T1000 (cell line): ENCODE measurements at places on chromosomes 6 and 20.

GRCh38 chr6:138989098-138989983 lies 1.3 kb upstream of the REPS1 start:
- DNase-seq: no peak

DNA sequence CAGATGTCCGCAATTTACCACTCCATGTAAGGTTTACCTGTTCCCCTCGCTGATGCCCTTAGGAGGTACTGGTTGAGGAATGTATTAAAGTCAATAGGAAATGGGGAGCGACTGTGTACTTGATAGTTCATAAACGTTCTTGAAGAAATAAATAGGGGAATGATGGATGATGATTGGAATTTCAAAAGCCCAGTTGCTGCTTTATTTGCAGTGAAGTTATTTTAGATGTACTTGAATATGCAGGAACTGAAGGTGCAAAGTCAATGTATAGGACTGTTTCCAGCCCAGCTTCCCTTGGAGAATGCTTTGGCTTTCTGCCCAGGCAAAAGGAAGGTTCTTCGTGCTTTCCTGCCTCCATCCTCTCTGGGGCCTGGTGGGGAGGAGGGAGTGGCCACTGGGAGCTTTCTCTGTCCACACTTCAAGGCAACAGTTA lies 19.8 kb downstream of the ADGRF5 start:
- DNase-seq: no peak

DNA sequence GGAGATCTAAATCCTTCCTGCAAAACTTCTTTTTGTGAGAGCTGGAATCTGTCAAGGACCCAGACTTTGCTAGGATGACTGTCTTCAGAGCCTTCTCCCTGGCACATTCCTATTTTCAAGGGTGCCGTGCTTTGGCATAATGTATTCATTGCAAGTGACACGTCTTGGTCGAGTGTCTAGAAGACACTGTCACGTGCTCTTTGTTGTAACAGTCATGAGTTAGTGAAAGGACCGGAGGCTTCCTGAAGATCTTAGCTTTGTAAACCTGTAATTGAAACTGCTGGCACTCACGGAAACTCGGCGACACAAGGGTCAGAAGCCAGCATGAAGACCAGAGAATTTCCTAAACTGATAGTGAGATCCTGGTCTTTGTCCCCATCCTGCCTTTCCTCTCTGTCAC lies 19.7 kb upstream of the TAGAP start:
- no peak for DNase-seq

- no peak for DNase-seq
Measured at GRCh38 chr6:145699462-145699861, 35.9 kb downstream of the EPM2A start.

GRCh38 chr6:90544081-90544480 lies 42.8 kb downstream of the MAP3K7 start:
- no peak for DNase-seq

DNA sequence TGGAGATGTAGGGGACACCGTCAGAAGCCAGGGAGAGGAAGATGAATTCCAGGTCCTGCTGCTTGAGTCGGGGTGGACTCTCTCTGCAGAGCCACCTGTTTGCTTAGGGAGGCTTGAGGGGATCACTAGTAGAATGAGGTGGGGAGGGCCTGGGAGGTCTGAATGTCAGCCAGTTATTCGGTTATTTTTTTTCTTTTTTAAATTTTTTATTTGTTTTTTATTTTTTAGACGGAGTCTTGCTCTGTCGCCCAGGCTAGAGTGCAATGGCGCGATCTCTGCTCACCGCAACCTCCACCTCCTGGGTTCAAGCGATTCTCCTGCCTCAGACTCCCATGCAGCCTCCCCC lies 8.4 kb downstream of the TEAD3 start:
- DNase-seq: no peak

DNA sequence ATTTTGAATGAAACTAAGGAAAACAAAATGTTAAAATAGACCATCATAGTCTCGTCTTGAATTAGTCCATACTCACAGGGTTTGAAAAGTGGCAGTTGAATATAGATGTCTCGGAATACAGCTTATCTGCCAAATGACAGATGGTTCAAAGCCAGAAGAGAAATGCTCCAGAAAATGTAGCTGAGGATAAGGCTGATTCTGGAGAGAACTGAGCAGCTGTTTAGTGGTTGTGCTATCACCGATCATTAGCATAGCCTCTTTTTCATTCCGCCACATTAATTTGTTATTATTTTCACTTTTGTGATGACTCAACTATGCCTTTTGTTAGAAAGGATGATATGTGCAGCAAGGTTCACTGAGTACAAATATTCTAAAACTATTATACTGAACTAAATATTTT lies 390.2 kb upstream of the MAN1A1 start:
- no peak for DNase-seq

- no peak for DNase-seq
Measured at GRCh38 chr6:17584241-17584803, 15.8 kb upstream of the FAM8A1 start.

DNA sequence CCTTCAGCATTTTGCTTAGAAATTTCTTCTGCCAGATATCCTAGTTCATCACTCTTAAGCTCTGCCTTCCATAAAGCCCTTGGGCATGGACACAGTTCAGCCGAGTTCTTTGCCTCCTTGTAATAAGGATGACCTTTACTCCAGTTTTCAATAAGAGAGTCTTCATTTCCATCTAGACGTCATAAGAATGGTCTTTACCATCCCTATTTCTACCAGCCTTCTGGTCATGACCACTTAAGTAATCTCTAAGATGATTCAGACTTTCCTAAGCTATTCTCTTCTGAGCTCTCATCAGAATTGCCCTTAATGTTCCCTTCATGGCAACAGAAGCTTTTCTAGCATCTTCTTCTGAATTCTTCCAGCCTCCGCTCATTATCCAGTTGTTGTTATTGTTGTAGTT lies 126.1 kb downstream of the TFAP2C start:
- DNase-seq: no peak

GRCh38 chr6:29763491-29764289 lies 40.5 kb downstream of the HLA-F start:
- DNase-seq: no peak

DNA sequence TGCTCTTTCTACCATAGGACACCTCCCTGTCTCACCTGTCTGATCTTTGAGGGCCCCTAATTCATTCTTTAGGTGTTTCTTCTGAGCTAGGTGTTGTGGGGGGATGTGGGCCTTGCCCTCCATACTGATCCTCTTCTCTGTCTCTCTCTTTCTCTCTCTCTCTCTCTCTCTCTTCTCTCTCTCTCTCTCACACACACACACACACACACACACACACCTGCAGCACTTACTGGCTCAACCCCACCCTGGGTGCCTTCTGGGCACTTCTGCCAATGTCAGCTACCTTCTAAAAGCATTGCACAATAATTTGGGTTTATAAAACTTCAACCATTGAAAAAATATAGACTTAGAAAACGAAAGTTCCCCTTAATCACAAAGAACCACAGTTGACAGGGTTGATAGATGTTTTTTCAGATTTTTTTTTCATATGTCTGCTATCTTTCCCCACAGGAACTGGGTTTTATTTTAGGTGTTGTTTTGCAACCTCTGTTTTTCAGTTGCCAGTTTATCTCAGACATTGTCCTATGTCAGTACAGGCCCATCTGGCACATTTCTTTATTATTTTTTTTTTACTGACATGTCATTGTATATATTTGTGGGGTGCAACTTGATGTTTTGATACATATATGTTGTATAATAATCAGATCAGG lies 28.1 kb downstream of the PKIG start:
- DNase-seq: no peak

GRCh38 chr6:110509617-110510241 lies 33.3 kb upstream of the SLC22A16 start:
- peak; percentile 56 for DNase-seq

DNA sequence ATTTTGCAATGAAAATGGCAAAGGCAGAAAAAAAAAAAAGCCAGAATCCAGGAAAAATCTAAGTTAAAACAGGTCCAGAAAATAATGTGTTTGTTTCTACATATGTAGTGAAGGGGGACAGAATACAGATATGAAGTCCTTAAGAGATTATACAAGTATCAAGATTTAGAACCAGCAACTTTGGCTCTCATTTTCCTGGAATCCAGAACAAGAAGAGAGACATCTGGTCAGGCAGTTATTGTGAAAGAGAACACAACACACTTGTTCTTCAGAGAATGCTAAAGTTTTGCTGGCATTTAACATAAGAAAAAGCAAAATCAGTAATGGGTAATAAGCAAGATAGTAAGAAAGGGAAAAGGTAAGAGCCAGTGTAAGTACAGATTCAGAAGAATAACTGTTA lies 21.1 kb downstream of the BAG2 start:
- DNase-seq: no peak

DNA sequence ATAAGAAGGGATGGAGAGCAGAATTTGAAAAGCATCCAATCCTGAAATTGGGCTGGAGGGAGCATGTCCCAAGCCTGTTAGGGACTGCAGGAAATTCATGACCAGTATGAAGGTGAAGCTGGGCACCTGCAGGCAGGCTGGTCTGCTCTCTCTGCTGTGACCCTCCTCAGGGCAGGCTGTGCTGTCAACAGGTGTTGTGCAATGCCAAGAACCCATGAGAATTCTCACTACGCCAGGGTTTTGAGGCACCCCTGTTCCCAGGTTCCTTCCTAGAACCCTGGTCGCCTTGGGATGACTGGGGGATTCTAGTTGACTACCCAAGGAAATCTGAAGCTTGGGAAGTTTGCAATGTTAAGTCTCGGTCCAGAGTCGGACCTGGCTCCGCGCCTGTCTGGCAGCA lies 13.3 kb upstream of the MAS1L start:
- no peak for DNase-seq

DNA sequence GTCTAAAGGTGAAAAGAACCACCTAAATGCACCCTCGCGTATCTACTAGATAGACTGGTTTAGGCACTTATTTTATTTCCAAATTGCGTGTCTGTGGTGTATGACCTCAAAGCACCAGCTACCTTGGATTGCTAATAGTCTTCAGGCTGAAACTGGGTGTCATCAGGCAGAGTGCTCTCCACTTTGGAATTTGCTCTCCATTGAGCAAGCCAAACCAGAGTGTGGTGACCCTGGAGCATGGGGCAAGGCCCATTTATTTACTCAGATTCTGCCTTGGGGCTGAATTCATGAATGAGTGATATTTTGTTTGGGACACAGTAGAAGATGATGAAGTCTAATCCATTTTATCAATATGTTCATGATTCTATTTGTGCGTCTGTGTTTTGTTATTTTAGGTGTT lies 812.8 kb upstream of the SLC35B3 start:
- DNase-seq: no peak

DNA sequence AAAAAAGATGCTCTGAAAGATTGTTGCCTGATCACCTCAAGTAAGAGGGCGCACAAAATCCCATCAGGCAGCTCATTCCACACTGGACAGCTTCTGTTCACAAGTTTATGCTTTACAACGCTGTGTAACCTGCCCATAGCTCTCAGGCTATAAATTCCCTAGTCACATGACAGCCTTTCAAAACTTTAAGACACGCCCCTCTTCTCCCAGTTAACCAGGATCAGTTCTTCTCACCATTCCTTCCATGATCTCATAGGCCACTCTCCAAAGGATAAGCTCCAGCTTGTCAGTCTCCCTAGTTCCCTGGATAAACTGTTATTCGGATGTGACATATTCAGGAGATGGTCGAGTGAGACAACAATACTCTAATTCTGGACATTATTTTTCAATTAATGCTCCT lies 15.0 kb downstream of the ADNP start:
- no peak for DNase-seq

DNA sequence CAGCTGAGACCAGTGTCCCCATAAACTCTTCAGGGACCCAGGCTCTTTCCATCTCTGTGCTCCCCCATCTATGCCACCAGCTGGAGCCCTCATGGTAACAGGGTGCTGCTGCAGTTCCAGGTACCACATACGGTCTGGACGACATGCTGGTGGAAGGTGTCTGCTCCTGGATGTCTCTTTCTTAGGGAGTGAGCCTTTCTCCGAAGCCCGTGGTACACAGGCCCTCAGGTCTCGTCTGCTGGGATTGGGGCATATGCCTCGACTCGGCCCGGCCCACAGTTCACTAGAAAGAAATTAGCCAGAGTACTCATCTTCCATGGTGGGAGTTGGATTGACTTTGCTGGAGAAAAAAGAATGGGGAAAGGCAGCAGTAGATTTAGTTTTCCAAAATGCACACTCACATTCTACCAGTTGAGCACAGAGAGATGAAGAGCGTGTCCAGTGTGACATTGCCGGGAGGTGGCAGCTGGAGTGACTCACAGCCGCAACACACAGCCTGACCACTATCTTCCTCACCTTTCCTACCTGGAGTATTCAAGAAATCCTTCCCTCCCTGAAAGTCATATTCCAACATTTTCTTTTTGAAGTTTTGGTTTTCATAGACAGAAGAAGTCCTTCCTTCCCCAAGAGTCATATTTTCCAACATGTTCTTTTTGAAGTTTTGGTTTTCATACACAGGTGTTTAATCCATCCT lies 18.6 kb upstream of the SPO11 start:
- no peak for DNase-seq

DNA sequence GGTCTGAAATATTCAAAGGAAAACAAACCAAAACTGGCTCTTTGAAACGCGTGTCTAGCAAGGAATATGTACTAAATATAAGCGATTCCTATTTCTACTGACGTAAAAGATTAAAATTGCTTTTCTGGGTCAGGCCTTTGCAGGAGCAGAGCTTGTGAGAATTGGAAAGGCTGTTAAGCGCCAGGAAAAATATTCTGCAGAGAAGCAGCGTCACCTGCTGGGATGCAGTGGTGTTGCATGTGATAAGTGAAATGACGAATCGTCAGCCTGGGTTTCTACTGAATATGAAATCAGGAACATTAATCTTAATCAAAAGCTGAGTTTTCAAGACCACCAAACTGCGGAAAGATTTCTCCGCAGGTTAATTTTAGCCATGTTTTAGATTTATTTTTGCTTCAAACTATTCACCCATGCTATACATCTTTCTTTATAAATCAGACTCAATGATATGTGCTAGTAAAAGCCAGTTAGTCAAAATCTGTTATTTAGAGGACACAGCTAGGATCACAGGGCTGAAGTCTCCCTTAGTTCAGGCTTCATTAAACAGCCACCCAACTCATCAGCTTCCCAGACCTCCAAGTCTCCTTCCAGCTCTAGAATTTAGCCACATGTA lies 67.4 kb downstream of the ALDH8A1 start:
- DNase-seq: peak; percentile 19

DNA sequence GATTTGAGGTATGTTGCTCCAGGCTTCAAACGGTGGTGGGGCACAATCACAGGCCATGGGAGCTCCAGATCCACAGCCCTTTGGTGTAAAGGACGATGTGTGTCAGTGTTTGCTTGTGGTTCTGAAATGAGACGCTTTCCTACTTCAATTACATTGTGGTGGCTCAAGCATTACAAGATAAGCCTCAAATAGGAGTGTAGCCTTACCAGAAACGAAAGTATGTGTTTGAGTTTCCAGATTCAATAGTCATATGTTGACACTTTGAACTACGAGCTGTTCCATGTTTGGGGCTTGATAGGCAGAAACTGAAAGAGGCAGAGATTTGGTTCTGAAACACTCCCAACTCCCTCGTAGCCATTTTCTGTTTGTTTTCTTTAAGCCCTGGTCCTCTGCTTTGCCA lies 187.1 kb downstream of the MYLK4 start:
- no peak for DNase-seq
